ENCODE measurements at places on chromosomes 5 and 9.
A peak's percentile ranks its signal among the peaks of the same experiment; 100 is the strongest.

GRCh38 chr5:3598769-3599211, 3.2 kb downstream of the IRX1 start:
- no peak for DNase-seq

- no peak for DNase-seq
Measured at GRCh38 chr5:40390281-40391149, 289.2 kb upstream of the PTGER4 start.

- no peak for DNase-seq
Measured at GRCh38 chr5:178545176-178545575, 45.0 kb downstream of the COL23A1 start.

- peak; percentile 85 for DNase-seq
Measured at GRCh38 chr5:151295791-151296477, 7.6 kb downstream of the SLC36A3 start.

DNA sequence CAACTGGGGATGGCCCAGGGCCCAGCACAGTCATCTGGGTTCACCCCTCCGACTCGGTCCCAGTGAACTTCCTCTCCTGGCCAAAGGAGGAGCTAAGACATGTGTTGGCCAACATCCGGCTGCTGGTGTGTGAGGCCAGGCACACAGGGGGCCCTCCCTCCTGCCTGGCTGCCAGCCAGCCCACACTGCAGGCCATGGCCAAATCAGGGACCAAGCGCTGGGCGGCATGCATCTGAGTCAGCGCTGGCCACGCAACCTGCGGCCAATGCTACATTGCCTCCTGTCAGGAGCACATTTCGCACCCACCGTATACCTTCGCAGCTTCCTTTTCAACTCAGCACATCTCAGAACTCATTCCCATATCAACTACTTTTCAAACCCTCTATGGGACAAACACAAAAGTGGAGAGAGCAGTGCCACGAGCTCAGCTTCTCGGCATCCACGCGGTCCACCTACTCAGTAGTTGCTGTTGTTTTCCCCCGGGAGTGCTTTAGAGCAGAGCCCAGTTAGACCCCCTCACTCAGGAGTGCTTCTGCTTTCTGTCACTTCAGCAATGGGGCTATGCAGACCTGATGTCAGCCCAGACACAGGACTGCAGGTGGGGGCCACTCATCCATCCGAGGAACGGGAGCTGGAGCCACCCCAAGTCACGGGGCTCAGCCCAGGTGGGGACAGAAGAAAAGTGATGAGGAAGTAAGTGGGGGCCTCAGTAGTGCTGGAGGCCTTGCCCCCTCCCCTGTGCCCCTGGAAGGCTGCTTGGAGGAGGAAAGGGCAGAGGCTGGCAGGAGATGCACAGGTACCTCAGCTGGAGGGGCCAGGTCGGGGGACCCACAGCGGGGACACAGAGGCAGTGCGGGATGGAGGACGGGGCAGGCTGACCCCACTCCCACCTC, 13.9 kb downstream of the NINJ1 start:
- peak; percentile 96 for DNase-seq

GRCh38 chr5:144201588-144201987, 30.9 kb downstream of the KCTD16 start:
- no peak for DNase-seq

GRCh38 chr9:107942291-107942690, 452.7 kb upstream of the KLF4 start:
- DNase-seq = no peak

GRCh38 chr5:52989025-52989780, at the start of gene ITGA2:
Gene ITGA2, plus strand, starts transcription at chr5:52989352. Its CDS starts 117 bp downstream, at chr5:52989469.
- no peak for DNase-seq

DNA sequence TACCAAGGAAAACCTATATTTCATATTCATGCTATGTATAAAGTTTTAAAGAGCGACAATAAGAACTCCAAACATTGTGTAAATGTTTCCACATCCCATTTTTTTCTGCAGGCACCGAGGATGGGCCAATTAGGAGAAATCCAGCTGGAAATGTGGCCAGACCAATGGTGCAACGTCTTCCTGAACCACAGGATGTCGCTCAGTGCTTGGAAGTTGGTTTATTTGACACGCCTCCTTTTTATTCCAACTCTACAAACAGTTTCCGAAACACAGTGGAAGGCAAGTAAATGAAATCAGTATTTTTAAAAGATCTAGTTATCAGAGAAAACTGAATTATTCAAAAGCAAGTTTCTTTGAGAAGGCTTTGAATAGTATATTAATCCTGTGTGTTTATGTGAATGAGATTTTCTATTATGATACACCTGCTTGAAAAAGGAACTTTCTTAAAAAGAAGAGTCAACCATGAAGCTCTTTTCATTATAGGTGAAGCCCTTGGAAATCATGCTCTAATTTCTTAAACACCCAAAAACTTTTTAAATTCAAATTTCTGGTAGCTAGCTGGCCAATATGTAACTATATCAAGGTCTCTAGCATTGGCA, 9.1 kb downstream of the TYRP1 start:
- DNase-seq = no peak

- no peak for DNase-seq
Measured at GRCh38 chr5:353612-354580, 32.4 kb downstream of the AHRR start.

DNA sequence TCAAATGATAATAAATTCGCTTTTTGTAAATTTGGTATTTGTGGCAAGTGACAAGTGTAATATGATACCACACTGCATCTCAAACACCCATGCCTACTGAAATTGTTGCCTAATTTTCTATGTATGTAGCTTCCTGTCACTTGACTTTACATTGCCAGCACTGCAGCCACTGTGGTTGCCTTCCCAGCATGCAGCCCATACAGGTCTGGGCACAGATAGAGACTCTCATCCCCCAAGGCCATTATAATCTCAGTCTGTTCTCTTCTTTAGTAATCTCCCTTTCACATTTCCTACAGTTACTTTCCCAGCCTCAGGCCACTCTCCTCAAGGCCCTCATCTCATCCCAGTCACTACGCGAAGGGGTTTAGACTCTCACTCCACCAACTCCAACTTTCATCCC, 1200.6 kb downstream of the PTPRD start:
- no peak for DNase-seq

DNA sequence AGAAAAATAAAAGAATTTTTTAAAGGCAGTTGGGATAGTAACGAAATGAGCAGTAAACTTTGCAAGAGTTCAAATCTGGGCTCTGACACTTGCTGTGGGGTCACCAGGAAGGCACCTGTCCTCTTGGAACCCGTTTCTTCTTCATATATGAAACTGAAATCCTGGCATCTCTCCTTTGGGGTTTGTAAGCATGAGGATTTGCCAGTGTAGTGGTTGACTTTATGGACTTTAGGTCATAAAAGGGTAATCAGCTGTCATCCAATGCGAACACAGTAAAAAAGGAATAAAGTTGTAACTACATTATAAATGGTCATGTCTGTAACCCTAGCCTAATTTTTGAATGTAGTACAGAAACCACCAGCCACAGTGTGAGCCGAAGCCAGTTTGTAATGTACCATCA, 1.3 kb downstream of the RAB14 start:
- DNase-seq = no peak

DNA sequence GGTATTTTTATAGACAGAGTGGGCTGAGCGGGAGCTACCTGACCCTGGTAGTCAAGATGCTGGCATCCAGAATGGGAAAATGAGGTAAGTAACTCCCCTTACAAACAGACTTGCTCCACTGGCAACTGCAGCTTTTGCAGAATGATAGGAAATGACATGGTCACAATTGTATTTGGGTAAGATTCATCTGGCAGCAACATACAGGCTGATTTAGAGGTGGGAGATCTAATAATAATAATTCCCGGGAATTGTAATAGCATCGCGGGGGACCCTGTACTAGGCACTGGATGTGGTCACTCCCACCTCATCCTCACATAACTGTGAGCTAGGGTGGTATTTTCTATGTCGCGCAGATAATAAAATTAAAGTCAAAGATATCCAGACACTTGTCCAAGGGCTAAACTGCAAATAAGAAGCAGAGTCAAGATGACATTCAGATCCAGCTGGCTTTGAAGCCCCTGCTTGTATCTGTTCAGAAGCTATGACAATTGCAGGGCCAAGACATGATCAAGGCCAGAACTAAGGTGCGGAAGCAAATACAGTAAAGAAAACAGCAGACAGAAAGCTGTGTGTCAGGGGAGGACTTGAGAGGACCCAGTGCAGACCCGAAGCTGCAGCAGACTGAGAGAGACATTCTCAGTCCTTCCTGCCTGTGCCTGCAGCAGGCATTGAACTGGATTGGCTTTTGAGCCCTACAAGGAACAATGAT, 507.2 kb downstream of the BNC2 start:
- DNase-seq = no peak

DNA sequence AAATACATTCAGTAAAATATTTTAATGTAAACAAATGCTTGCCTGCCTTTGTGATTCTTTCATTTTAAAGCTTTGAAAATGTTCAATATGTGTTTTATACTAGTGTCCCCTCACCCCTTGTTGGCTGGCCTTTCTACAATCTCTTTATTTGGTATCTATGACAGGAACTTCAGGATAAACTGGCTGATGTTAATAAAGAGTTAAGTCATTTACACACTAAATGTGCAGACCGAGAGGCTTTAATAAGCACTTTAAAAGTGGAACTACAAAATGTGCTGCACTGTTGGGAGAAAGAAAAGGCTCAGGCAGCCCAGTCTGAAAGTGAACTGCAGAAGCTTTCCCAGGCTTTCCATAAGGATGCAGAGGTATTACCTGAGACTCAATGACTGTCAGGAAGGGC, 171.8 kb downstream of the CCDC171 start:
- no peak for DNase-seq

DNA sequence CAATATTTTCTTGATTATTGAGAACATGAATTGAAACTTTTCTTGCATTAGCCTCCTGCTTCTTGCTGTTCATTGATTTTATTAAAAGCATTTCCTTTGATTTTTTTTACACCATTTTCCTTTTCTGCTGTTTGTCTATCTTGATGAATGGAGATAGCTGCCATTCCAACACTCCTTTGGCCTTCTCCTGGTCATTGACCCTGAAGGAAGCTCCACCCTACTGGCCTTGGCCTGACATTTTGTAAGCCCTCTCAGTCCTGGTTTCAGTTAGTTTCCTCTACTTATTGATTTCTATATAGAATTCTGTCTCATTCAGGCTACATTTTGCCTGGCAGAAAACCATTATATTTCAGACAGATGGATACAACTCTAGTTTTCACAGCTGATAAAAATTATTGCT, 115.1 kb upstream of the DMRTA1 start:
- DNase-seq = no peak

GRCh38 chr5:93359296-93359959, 221.6 kb downstream of the NR2F1-AS1 start:
- no peak for DNase-seq

DNA sequence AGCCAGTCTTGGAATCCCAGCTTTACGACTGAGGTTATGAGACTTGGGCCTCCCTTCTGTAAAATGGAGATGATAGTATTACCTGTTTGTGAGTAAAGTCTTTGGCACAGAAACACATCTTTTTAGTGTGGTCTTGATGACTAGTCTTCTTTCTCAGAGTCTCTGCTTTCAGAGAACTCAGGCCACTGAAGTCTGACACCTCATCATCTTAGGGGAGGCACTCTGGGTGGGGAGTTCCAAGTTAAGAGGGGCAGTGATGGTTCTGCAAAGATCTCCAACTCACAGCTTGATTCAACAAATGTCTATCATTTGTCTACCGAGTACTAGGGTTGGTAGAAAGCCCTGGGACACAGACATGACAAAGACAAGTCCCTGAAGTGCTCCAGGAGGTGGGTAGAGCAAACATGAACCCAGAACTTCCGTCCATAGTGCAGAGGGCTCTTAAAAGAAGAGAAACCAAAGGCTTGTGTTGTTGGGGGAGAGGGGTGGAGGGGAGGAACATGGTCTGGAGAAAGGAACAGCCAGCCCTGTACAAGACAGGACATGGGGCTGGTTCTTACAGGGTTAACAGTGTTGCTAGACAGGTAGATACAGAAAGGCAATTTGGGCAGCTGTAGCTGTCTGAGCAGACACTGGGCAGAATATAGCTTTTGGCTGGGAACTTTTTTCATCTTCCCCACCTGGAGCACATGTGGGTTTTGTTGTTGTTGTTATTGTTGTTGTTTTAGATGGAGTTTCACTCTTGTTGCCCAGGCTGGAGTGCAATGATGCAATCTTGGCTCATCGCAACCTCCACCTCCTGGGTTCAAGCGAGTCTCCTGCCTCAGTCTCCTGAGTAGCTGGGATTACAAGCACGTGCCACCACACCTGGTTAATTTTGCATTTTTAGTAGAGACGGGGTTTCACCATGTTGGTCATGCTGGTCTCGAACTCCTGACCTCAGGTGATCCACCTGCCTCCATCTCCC, 2.6 kb upstream of the CD14 start:
- DNase-seq = no peak

DNA sequence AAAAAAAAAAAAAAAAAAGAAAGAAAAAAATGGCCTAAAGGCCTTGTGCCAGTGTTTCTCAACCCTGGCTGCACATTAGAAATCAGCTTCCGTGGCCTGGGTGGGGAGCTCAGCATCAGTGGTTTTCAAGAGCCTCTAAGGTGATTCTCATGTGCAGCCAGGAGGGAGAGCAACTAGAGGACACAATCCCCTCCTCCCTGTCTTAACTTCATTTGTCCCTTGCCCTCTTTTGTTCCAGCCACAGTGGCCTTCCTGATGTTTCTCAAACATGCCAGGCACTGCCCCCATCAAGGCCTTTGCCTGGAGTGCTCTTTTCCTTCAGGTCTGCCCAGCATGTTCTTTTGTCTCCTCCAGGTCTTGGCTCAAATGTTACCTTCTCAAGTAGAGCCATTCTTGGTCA, 42.4 kb downstream of the HOMER1 start:
- DNase-seq = no peak

DNA sequence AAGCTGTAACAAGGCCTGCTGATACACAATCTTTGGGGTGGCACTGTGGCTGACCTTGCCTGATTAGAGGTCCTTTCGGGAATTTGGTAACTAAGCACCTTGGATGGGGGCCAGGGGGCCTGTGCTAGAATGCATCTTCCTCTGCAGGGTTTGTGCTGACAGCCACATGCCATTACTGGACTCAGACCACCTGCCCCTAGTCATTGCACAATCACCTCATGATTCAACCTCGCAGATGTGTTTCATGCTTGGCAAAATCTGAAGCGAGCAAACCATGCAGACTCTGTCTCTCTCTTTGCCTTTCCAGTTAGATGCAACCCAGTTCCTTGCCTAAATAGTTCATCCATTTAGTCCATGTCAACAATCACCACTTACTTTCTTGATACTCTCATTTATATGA, 96.5 kb upstream of the ERCC6L2 start:
- peak; percentile 53 for DNase-seq

GRCh38 chr9:89483592-89484474, 14.1 kb downstream of the SEMA4D start:
- no peak for DNase-seq

All from MV-4-11 (cell line).